ENCODE measurements at places on chromosomes 3 and 15.

DNA sequence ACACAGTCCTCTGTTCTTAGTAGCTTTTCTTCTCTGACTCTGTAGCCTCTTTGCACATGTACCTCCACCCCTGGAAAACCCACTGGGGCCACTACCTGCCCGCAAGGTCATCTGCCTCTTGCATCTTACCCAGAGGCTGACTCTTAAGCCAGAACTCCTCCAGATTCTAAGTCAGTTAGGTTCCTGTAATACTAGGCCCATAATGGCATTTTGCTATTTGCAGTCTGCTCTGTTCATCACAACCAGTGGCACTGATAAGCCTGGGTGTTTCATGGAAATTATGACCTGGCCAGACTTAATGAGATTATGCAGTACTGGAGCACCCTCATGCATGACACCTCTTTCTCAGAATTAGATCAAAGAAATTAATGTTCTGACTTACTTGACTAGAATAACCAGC is 31.7 kb upstream of the ATG7 start:
- peak; percentile 66 for DNase-seq

GRCh38 chr3:62368705-62369475 is 4.5 kb downstream of the FEZF2 start:
- no peak for DNase-seq

DNA sequence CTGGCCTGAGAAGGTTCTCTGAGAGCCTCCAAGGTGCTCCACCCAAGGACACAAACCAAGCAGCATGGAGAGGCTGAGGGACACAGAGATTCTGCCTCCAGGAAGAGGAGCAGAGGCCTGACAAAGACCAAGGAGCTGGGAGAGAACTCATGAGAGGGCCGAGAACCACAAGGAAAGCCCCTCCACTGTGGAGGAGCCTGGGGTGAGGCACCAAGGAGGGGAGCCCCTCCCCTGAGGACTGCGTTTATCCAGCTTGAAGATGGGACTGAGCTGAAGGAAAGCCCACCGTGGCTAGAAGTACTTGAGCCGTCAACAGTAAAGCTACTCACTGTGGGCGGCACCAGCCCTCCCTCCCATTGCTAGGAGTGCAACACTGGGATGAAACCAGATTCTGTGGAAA is 63.1 kb upstream of the MEF2A start:
- no peak for DNase-seq

DNA sequence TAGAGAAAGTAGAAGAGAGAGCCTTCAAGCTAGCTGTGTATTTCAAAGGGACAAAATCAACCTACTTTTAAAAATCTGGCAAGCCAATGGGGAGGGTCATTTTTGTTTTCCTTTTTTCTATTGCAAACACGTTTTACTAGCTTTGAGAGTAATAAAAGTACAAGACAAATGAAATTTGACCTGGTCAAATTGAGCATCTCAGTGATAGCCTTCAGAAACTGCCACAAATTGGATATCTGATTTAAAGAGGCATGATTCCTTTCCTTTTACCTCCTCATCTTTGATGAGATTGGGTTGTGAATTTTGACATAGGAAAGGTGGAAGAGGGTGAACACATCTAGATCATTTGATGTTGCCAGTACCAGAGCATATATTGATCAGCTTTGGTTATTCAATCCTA is 53.6 kb upstream of the RBMS3 start:
- no peak for DNase-seq
